Fibroblast of skin of left biceps (primary cell): ENCODE measurements at places on chromosomes 2 and 18.

GRCh38 chr2:214156971-214157370, 253.9 kb upstream of the VWC2L start:
- DNase-seq, result no peak

DNA sequence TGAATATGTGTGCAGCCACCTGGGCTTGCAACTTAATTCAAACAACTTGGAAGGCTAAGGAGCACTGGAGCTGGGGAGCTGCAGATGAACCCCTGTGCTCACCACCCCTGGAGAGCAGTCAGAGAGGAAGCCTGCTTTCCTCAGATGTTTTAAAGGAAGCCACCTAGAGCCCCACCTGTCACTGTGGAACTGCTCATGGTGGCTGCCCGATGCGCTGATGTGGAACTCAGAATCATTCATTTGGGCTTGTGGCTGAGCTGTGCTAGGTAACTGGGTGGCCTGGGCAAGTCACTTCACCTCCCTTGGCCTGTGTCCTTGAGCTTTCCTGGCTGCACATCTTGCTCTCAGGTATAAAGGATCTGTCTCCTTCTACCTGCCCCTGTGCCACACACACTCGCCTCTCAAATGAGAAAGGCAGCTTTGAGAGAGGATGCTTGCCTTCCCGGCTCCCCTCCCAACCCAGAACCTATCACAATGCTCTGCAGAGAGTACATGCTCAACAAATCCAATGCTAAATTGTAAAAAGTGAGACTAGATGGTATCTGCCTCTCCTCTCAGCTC, 41.3 kb downstream of the BCL11A start:
- no peak for DNase-seq

DNA sequence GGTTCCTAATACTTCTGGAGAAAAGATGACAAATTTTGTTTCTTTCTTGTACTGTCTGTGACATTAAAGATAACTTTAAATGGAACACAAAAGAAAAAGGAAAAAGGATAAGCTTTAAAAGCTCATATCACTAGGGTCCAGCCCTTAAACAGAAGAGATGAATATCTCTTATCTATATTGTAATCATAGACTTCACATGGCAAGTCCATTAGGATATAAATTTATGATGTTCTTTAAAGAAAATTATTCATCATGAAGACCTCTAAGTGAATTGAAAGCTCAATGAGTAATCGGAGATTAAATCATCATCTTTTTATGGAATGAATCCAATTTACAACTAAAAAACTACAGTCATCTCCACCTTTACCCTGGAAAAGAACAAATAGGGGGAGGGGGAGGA, 111.6 kb upstream of the SATB2 start:
- DNase-seq, result no peak

- no peak for DNase-seq
Observed at GRCh38 chr2:27891673-27892105, 1.2 kb downstream of the BABAM2 start.

- DNase-seq, result no peak
Observed at GRCh38 chr2:148039783-148040182, 18.9 kb downstream of the MBD5 start.
